IMR-90 (cell line): ENCODE measurements at places on chromosomes 7 and 10. TPM values are rescaled to one million over a fixed set of nuclear protein-coding genes. Genes with fewer than 3 reads are reported as not detected.

DNA sequence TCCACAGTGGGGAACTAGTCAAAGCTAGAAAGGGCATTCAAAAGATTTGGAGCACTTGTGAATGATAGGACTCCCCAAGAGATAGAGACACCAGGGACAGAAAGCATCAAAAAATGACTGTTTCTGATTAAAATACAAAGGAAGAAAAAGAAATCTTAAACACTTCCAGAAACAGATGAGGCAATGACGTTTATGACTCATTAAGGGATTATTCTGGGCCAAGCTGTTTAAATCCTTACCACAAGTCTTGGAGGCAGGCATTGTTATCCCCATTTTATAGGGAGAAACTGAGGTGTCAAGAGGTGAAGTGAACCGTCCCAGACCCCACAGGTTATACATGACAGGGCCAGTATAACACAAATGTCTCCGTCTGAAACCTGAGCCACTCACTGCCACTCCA lies 68.3 kb upstream of the AMPH start:
- peak; percentile 50 for DNase-seq

- no peak for DNase-seq
These were observed 78.5 kb upstream of the LYZL1 start for GRCh38 chr10:29210266-29210868.

DNA sequence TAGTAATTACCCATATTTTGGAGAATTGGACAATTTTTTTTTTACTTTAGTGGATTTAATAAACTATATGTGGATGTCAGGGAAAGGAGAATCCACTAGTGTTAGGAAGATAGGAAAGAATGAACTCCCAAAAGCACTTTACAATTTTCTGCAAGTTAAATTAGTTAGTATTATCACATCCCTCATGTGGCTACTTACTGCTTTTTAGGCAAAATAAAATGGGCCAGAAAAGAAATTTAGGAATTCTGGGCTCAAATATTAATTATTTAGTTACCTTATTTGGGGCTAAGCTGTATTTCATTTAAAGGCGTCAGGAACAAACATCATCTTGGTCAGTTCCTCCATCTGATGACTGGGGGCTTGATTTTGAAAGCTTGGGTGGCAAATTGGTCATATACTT lies 4.8 kb upstream of the CUX1 start:
- no peak for DNase-seq

Gene CDNF
- total RNA-seq, result 0.72 and 0.83 TPM in 2 replicates

Gene FAM180A
- 1.3 and 1.4 TPM in 2 replicates for total RNA-seq

GRCh38 chr7:76262683-76263402 lies 39.6 kb upstream of the HSPB1 start:
- peak; percentile 60 for DNase-seq

Gene TMEM178B
- under 0.01 TPM in 2 replicates for total RNA-seq

GRCh38 chr7:104327938-104328295 lies 486 bp upstream of the LHFPL3 start:
- DNase-seq, result no peak

DNA sequence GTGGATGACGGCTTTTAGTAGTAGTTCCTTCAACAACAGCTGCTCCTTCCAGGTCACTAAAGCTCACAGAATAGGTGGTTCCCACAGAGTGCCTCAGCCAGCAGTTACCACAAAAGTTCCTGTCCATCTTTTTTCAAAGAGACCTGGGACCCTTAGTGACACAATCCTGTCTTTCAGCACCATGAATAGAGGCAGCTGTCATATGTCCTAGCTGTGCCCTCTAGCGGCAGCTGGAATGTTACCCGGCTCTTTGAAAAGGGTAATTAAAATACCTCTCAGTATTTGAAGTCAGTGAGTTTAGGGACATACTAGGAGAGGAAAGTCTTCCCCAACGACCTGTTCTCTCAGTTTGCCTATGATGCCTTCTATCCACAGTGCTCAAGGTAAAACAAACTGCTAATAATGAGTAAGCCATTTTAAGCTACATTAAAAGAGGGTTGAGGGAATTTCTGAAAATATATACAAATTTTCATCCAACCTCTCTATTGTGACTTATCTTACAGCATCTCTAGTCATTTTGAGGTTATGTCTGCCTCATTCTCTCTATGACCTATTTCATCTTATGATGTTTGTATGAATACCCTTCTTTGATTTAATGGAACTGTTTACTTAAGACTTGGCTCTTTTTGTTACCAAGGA lies 290.8 kb downstream of the NXPH1 start:
- no peak for DNase-seq

Gene HKDC1
- total RNA-seq, result under 0.01 TPM in 1 of 2 replicates, not detected in the other

- DNase-seq, result no peak
These were observed 135.8 kb upstream of the TMEM168 start for GRCh38 chr7:112926018-112926417.

DNA sequence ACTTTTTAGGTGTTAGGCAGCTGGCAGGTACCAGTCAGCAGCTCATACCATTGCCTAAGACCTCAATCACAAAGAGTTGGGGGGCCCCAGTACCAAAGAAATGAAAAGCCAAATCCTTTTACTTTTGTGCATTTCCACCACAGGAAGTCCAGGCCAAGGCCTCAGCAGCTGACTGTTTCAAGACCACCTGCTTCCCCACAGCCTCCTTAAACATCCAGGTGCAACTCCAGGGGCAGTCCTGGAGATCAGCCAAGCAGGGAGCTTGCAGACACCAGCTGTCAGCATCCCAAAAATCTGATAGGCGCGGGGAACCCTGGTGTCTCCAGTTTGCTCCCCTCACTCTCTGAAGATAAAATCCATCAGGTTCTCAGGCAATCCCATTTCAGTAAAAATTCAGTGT lies 91.5 kb upstream of the EFCAB10 start:
- DNase-seq, result no peak

- no peak for DNase-seq
These were observed 13.6 kb downstream of the NSMCE4A start for GRCh38 chr10:121961456-121961855.
